ENCODE measurements at places on chromosomes 2 and 18.

DNA sequence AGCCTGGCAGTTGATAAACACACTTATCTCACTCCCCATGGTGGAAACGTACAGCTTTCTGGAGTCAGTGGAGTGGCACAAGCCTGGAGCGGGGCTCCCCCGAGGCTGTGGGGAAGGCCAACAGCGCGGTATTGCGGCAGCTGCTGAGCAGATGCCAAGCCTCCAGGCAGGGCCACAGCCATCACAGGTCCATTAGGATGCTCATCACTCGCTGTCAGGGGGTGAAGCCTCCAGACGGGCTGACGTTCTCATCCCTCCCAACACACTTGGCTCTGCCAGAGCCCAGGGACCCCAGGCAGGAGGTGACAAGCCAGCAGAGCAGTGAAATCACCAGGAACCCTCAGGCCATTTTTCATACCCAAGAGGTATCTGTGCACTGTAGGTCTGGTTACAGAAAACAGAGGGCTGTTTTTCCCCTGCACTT, 529.2 kb upstream of the KLHL29 start:
- no peak for DNase-seq

DNA sequence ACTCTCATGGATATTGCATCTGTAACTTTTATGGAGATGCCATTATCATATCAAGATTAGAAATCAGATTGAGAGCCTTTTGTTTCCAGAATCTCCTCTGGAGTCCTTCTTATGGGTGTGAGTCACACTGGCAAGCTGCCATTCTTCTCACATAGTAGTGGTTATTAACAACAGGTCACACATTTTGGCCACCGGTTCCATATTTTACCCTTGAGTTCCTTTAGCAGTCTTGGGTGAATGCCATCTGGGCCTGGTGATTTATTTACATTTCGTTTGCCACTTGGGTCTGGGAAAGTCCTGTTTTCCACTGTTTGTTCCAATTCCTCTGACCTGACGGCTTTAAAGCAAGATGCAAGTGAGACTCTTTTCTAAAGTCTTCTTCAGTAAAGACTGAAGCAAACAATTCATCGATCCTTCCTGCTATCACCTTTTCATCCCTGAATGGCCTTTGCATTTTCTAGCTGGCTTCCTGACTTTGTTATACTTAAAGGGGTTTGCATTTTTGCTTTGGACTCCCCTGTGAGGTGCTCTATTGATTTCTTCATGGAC, 80.5 kb upstream of the CAVIN2 start:
- no peak for DNase-seq

DNA sequence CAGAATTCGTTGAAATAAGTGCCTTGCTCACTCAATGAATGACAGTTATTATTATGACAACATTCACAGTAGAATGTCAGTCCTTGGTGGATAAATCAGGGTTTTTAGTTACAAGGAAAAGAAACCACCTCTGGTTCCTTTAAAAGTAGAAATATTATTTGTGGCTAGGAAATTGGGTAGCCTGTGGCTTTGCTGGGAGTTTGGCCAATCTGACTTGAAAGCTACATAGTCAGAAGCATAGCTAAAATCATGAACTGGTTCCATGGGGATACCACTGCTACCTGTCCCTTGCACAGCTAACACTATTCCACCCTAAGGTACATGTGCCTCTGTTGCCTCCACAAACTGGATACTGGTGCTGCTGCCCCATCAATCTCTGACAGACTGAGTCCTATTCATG, 12.8 kb upstream of the SMCHD1 start:
- no peak for DNase-seq

DNA sequence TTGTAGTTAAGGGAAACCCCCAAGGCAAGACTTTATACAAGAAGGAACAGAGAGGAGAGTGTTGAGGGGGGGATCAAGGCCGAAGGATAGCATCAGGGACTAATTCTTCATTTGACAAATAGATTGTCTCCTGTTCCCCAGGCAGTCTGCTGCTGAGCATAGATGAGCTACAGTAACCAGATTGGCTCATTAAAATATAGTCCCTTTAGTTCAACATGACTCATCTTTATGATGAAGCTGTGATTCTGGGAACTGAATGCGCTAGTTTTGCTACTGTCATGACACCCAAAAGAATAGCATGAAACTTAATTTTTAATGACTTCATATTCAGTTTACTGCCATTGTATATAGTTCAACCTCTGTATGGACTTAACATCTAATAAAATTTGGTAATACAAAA, 35.5 kb downstream of the TMEFF2 start:
- no peak for DNase-seq
